WTC11 (cell line): ENCODE measurements at places on chromosomes 2 and 18.

DNA sequence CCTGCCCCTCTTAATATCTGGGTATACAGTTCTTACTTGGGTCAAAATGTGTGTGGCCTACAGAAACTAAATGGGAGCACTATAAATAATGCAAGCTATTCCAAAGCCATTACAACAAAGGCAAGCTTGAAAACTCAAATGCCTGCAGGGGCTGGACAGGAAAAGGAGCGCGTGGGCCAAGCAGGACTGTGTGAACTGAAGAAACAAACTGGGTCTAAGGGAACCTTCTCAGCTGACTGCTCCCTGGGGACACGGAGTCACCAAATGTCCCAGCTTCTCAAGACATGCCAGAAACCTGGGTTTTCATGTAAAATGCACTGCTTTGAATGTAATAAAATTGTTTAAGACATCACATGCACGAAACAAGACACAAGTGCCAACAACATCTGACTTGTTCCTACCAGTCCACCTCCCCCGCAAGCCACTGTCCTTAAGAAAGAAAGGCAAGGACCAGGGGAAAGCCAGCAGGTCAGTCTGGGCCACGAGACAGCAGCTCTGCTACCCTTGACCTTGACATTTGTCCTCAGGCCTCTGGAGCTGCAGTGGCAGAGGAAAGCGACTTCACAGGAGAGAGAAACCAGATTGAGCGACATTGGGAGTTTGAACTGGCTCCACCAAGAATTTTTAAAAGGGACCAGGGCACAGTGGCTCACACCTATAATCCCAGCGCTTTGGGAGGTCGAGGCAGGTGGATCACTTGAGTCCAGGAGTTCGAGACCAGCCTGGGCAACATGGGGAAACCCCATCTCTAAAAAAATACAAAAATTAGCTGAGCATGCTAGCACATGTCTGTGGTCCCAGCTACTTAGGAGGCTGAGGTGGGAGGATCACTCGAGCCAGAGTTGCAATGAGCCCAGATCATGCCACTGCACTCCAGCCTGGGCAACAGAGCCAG lies 89.7 kb upstream of the SH3BP4 start:
- no peak for DNase-seq

DNA sequence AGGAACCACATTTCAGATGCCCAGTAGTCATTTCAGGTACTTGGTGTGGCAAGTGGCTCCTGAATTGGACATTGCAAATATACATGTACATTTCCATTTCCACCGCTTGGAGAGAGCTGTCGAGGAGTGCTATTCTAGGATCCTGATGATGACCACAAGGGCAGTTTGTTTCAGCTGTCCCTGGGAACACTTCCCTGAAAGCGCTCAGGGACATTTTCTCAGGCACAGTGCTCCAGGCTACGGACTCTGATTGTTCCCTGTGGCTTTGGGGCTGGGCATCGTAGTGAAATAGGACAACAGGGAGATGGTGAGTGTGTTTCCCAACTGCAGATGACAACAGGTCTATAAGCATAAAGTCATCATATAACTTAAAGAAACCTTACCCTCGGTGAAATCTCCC lies 3.1 kb downstream of the DBI start:
- DNase-seq = no peak

DNA sequence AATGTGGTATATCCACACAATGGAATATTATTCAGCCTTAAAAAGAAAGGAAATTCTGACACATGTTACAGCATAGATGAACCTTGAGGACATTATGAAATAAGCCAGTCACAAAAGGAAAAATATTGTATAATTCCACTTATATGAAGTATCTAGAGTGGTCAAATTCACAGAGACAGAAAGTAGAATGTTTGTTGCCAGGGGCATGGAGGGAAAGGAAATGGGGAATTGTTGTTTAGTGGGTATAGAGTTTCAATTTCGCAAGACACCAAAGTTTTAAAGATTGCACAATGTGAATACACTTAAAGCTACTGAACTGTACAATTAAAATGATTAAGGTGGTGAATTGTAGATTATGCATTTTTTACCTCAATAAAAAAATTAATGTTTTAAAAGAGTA lies 92.9 kb downstream of the TXNL1 start:
- no peak for DNase-seq

GRCh38 chr2:98505971-98506664 lies 61.5 kb downstream of the INPP4A start:
- DNase-seq = no peak

DNA sequence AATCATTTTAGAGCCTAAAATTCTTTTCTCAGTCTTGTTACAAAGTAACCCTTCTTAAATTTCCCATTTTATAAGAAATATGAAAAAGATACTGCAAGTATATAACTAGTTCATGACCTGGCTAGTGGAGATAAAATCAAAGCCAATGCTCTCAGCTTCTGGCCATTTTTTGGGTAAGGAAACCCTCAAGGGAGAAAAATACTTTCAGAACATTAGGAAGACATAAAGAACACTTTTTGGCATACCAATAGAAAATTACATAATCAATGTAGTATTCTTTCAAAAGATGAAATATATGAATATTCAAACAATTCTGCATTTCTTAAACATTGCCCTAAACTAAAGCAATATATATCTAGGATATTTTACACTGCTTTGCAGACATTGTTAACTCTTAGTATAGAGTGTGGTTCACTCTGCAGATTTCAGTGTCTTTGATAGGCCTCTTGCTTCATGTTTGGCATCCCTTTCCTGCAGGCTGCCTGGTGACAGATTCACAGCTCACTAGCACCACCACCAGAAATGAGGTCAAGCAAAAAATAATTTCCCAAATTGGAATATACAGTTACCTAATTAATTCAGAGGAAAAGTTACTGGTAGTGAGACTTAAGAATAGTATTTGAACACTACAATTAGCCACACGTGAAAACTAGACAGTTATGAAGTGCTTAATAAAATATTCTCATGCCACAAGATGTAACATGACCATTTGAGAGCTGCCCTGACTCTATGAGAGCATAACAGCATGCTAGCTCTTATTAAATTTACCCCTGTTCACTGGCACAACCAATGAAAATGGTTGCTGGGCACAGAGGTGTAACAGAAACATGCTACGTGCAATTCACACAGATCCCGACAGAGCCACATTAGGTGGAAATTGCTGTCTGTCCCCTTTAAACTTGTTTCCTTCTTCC lies 36.0 kb downstream of the PAIP2B start:
- no peak for DNase-seq

- no peak for DNase-seq
Observed at GRCh38 chr2:176424746-176425145, 155.5 kb downstream of the MTX2 start.

GRCh38 chr18:75582406-75582821 lies 154.9 kb upstream of the SMIM21 start:
- DNase-seq = no peak

- DNase-seq = no peak
Observed at GRCh38 chr2:200373973-200374416, 67.5 kb downstream of the SPATS2L start.

GRCh38 chr2:130251873-130252620 lies 53.8 kb upstream of the TUBA3E start:
- no peak for DNase-seq

GRCh38 chr2:143608063-143608423 lies 478.8 kb downstream of the ARHGAP15 start:
- DNase-seq = no peak

DNA sequence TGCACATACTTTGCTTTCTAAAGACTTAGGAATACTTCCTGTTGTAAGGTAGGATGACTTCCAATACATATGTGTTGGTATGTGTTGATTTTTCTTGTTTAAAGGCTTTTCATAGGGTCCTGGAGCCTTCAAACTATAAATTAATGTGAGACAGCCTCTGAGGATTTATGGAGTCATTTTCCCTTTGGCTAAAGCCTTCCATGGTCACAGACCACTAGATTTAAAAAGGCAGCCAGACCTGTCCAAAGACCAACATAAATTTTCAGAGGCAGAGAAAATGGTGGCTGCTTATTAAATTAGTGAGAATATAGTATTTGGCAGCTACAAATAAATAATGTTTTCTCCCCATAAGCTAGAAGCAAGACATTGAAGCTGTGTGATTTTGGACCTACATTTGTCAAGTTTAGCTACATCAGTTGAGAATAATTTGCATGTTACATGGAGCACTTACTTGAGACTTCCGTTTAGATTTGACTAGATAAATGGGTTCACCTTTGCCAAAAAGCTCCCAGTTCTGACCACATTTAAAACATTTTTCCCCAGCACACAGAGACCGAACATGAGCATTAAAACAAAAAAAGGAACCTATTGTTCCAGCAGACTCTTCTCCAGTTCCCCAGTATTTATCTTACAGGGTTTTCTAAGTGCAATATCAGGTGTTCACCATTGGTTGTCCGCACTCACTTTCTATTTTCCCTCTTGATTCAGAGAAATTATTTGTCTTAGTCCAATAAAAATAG lies 402.9 kb downstream of the PARD3B start:
- no peak for DNase-seq

GRCh38 chr2:221554769-221555493 lies 17.2 kb downstream of the EPHA4 start:
- DNase-seq = peak; percentile 34

- no peak for DNase-seq
Observed at GRCh38 chr2:218516614-218517013, 51.5 kb downstream of the USP37 start.

DNA sequence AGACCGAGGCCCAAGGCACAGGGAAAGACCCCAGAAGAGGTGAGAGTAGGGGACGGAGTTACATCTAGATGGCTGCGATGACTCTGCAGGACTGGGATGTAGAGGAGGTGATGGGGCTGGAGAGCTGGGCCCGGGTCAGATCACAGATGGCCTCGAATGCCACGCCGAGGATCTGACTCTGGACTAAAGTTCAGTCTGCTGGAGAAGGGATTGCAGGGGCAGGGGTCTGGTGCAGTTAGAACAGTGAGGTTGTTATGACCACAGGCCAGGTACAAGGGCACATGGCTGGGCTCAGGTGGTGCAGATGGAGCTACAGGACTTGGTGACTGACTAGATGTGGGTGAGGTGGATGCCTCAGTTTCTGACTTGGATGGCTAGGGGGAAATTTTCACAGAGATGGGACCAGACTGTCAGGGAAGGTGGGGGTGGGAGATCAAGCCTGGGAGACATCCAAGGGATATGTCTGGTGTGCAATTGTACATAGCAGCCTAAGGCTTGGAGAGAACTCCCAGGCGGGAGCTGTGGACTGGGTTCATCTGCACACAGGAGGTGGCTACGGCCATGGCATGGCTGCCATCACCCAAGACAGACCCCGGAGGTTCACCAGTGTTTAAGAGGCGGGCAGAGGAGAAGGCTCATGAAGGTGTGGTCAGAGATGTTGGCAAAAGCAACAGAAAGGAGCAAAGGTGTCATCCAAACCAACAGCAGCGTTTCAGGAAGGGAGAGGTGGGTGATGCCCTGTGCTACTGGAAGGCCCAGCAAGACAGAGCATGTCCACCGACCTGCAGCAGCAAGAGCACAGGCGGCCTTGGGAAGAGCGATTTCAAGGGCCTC lies 66.9 kb downstream of the CIB4 start:
- DNase-seq = no peak

- no peak for DNase-seq
Observed at GRCh38 chr2:237594514-237594871, 4.0 kb upstream of the RAB17 start.

DNA sequence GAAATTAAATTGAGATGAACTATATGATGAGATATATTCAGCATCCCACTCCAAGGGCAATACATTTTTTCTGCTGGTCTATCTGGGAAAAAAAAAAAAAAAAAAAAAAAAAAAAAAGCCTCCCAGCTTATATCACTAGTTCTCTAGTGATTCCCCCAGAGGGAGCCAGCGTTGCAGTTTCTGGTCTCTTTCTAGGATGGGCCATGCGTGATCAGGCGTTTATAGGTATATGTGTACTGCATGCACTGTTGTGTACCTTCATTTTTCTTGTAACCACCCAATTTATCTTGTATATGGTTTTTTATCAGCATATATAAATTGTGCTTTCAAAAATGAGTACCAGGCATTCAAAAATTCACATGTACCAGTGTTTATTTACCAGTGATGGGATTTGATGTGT lies 35.1 kb downstream of the DCDC2C start:
- DNase-seq = no peak
